ENCODE measurements at places on chromosomes 7 and 10. TPM values are rescaled to one million over a fixed set of nuclear protein-coding genes. Genes with fewer than 3 reads are reported as not detected.

- peaks cover 13% of the 10 kb centered on the region for H3K27me3 ChIP-seq
- no peak for DNase-seq
- H3K36me3 ChIP-seq, result no peaks in the 10 kb centered on the region
- no peaks in the 10 kb centered on the region for H3K4me1 ChIP-seq
Measured at GRCh38 chr10:110176141-110177030, 31.0 kb upstream of the MXI1 start.

Gene HYAL4
- total RNA-seq, result not detected

Gene PDE6C
- total RNA-seq, result not detected

- no peak overlapping the region for H3K27ac ChIP-seq
- H3K27me3 ChIP-seq, result no peaks in the 10 kb centered on the region
- H3K4me3 ChIP-seq, result no peak overlapping the region
- no peaks in the 10 kb centered on the region for H3K4me1 ChIP-seq
- H3K36me3 ChIP-seq, result peaks cover 12% of the 10 kb centered on the region
Measured at GRCh38 chr7:149253665-149254064, 8.3 kb upstream of the ZNF783 start.

GRCh38 chr10:53458007-53458406 lies 685.4 kb upstream of the MBL2 start:
- no peaks in the 10 kb centered on the region for H3K4me1 ChIP-seq
- no peaks in the 10 kb centered on the region for H3K36me3 ChIP-seq
- no peak overlapping the region for H3K4me3 ChIP-seq
- no peak for DNase-seq
- H3K27ac ChIP-seq, result no peak overlapping the region

GRCh38 chr7:68691261-68692216 lies 906.7 kb upstream of the AUTS2 start:
- H3K4me3 ChIP-seq, result no peak overlapping the region
- no peaks in the 10 kb centered on the region for H3K27me3 ChIP-seq
- H3K4me1 ChIP-seq, result no peaks in the 10 kb centered on the region

- no peak for DNase-seq
- no peak overlapping the region for H3K4me3 ChIP-seq
- H3K36me3 ChIP-seq, result no peaks in the 10 kb centered on the region
- no peak overlapping the region for H3K27ac ChIP-seq
- no peaks in the 10 kb centered on the region for H3K4me1 ChIP-seq
Measured at GRCh38 chr7:35758421-35758820, 42.4 kb upstream of the SEPTIN7 start.

Gene BMPR1A
- 44.6 TPM for total RNA-seq

- no peaks in the 10 kb centered on the region for H3K27me3 ChIP-seq
- H3K27ac ChIP-seq, result no peak overlapping the region
- H3K4me3 ChIP-seq, result no peak overlapping the region
- no peaks in the 10 kb centered on the region for H3K4me1 ChIP-seq
Measured at GRCh38 chr10:79941146-79941545, 7.8 kb downstream of the SFTPD start.

Gene LIPM
- not detected for total RNA-seq

DNA sequence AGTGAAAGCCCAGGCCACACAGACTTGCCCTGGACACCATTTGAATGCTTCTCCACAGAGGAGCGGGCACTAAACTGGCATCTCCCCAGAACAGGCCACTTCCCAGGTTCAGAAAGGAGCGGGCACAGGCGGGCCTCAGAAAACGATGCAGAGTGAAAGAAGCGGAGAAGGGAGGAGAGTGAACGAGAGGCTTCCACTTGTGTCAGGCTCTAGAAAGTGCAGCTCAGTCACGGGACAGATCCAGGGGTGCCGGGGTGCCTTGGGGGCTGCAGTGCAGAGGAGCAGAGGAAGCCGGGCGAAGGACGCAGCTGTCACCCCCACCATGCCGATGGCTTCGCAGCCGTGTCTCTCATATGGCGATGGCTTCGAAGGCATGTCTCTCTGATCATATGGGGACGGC lies 26.1 kb upstream of the PRKAR1B start:
- DNase-seq, result no peak
- no peaks in the 10 kb centered on the region for H3K36me3 ChIP-seq
- H3K27ac ChIP-seq, result no peak overlapping the region
- H3K4me1 ChIP-seq, result no peaks in the 10 kb centered on the region

Data from transverse colon (tissue), 4 donors.